Stimulated activated CD4-positive, alpha-beta T cell treated with anti-CD3 and anti-CD28 coated beads, Interleukin-1b, Interleukin-23, amount 100 ng/mL, for 24 hours (primary cell): ENCODE measurements at places on chromosomes 1 and 21.

DNA sequence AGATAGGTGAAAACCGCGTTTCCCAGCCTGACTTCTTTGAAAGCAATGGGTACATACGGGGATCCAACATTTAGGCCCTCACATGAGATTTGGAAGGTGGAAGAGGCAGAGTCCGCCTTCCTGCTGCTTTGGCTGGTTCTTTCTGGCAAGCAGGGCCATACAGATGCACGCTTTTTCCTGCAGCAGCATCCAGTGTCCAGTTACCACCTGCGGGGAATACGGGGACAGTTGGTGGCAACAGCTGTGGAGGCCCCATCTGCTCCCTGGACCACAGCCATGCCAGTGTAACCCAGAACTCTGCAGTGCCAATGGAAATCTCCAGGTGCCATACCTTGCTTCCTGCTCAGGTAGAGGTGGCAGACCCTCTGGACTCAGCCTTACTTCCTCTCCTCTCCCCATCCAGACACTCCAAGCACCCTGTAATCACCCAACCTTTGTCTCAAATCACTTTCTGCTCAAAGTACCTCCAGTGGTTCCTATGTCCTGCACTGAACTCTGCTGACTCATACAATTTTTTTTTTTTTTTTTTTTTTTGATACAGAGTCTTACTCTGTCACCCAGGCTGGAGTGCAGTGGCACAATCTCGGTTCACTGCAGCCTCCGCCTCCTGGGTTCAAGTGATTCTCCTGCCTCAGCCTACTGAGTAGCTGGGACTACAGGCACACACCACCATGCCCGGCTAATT lies 68.3 kb downstream of the SLC16A1 start:
- DNase-seq: no peak

DNA sequence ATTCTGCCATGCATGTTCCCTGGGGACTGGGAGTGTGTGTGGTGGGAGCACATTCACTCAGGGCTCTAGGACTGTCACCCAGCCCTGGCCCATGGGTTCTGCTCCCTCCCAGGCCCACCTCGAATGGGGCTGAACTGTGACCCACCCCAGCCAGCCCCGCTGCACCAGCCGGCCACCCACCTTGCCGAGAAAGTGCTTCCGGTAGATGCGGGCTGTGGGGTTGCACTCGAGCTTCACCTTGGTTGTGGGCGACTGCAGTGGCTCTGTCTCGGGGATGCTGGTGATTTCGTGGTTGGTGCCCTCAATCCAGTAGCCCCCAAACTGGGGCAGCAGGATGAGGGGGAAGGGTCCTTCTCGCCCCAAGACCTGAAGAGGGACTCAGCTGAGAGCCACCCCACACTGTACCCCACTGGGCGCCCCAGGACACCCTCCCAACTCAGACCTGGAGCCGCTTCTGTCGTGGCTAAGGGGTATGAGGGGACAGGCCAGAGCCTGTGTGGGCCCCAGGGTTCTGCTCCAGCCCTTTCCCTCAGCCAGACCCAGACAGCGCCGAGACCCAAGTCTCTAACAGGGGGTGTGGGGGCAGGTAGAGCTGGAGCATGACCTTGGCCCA lies 51.9 kb downstream of the RAP1GAP start:
- DNase-seq: no peak

GRCh38 chr1:90821788-90822359 lies 104.8 kb upstream of the BARHL2 start:
- DNase-seq: no peak

GRCh38 chr1:55396381-55396891 lies 181.3 kb upstream of the USP24 start:
- no peak for DNase-seq

DNA sequence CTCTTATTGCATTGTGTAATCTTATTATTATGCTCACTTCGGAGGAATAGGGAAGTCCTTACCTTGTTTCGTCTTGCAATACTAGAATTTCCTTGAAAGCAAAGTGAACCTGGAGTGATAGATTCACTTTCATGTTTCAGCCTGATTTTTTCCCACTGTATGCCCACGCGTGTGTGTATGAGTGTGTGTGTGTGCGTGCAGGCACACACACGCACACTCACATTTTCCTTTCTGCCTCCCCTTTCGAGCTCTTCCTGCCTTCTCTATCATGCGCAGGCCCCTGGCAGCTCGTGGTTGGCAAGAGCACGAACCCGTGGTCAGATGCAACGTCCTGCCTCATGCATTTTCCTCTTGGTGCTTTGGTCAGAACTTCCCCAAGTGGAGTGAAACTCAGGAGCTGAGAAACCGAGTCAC lies at the start of gene GCSAML:
TSS of gene GCSAML (plus strand) at position 366 of the 414 bp plus-strand sequence. CDS start 58 bp downstream, outside the sequence.
- no peak for DNase-seq

DNA sequence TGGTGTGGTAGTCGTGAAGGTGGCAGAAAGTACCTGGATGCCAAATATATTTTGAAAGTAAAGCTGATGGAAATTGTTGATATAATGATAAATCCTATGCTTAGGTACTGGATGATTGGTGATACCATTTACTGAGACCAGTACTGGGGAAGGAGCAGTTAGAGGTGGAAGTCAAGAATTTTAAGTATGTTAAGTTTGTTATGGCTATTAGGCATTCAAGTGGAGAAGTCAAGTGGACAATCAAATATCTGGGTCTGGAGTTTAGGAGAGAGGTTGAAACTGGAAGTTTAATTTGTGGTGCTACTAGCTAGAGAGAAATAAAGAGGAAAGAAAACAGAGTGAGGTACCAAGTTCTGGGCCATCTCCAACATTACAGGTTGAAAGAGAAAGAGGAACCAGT lies 89.1 kb downstream of the ATF6 start:
- DNase-seq: no peak

GRCh38 chr1:101247404-101248287 lies 10.8 kb downstream of the S1PR1 start:
- no peak for DNase-seq

- DNase-seq: no peak
Measured at GRCh38 chr1:100229681-100230443, 19.8 kb downstream of the DBT start.

DNA sequence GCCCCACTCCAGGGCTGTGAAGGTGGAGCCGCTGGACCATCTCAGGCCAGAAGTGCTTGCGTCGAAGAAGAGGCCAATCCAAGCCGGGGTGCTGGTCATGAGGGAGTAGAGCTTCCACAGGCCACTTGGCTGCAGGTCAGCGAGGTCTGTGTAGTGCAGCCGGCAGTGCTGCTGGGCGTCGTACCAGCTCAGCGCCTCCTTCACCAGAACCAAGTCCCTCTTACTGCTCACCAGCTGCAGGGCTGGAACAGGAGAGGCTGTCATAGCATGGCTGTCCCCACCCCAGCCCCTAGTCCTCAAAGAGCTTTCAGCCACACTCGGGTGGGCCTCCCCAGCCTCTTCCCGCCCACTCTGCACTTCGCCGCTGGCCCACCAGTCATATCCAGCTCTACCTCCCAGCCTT lies 2.2 kb downstream of the CLEC20A start:
- DNase-seq: no peak

GRCh38 chr1:50358962-50359361 lies 64.3 kb downstream of the DMRTA2 start:
- no peak for DNase-seq

DNA sequence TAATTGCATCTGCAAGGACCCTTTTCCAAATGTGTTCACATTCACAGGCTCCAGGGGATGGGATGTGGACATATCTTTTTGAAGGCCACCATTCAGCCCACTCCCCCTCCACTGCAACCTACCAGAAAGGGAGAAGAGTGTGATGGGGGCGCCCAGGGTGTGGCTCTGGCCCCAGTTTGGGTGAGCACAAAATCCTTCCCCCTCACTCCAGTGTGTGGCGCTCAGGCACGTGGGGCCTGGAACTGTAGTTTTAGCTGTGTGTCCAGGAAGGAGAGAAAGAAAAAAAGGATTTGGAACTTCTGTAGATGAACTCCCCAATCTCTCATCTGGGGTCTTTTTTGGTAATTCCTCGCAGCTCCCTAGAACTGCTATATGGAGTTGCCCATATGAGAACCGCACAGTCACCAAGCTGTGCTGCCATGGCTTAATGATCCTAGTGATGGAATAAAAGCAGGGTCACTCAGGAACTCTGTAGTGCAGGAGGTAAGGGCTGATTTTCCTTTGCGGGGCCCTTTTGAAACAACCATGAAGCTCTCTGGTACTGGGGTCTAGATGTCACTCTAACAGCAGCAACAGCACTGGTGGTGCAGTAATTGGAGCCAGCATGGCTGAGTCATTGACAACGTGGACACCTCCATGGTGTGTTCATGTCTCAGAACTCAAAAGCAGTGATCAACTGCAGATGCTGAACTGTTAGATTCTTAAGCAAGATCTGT lies 17.0 kb downstream of the AGT start:
- DNase-seq: no peak

- DNase-seq: no peak
Measured at GRCh38 chr1:60746278-60746791, 336.0 kb upstream of the NFIA start.

DNA sequence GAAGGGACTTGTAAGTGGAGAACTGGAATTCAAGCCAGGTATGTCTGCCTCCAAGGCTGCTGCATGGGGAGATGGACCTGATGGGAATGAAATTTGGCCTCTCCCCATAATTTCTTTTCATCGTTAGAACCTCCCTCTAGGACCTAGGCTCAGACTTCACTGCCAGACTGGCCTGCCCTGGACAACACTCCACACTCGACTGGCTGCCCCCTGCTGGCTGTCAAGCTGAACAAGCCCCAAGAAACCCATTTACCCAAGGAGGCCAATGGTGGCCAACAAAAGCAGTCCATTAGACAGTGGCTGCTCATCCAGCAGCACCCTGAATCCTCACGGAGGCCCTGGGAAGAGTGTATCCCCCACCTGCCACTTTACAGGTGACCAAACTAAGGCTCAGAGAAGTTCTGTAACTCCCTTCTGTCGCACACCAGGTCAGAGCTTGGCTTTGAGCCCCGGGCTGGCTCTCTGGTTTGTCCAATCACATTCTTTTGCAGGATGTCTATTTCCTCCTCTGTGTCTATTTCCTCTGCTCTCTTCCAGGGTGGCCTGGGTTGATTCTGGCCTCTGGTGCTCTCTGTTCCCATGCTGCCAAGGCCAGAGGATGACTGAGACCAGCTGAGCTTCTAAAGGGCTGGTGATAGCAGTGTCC lies 3.8 kb downstream of the RNF186 start:
- DNase-seq: peak; percentile 22

DNA sequence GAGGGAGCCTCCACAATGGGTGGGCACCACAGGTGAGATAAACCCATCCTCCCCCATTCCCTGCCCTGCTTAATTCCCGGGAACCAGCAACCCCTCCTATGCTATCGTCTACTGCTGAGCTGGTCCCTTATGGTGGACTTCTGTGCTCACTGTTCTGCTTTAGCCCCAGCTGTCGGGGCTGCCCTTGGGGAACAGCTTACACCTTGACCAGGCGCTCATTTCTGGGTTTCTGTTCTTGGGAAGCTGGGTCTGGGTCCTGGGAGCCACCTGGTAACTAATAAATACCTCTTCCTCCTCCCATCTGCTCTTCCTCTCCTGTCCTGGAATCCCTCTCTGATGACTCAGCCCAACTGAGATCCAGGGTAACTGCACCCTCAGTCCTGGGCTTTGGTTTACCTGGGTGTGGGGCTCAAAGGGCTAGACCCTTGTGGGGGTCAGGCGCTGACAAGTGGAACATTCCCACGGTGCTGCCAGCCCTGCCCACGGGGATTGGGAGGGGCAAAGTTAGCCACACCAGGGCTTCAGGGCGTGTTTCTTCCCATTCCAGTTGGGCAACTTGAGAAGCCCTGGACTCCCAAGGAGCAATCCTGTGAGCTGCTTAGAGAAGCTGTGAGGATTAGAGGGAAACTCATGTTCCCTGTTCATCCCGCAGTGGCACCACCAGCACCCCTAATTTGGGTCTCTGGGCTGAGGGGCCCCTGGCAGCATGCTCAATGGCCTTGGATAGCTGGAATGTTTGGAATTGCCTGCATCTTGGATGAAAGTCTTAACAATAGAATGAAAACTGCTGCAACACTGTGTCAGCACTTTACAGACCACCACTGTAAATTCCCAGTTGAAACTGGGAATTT lies 1.6 kb downstream of the PCAT6 start:
- no peak for DNase-seq

DNA sequence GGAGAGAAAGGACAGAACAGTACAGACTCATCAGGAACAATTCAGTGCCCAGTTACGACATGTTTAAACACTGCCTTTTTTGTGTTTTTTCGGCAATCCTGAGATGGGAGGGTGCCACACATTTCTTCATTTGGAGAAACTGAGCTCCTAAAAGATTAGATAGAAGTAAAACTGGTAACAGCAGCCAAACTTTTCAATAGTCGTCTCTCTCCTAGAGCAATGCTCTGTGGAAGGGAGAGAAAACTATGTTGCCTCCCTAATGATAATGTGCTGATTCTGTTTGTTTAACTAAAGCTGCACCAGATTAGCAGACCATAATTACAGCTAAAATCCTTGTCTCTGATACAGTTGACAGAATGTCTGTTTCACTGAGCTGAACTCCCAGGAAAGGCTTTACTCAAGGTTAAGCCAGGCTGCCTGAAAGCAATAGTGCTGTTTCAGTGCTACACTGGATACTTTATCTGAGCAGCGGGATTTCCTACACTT lies 76.2 kb upstream of the CXADR start:
- no peak for DNase-seq

DNA sequence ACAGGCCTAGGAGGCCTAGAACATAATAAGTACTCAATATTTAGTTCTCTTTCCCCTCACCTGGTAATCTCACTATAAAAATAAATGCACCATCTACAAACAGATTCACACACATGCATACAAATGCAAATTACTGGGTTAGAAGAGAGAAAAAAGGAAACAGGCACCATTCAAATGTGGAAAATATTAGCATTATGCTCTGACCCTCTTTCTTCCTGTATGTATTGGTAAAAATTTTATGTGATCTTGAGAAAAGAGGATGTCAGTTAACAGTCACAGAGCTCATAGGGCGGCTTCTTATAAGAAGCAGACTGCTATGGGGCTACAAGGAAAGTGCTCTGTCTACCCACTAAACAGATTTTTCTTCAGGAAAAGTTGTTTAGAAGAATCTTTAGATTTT lies 565.4 kb downstream of the LMO4 start:
- DNase-seq: no peak

- no peak for DNase-seq
Measured at GRCh38 chr1:151621351-151621750, 9.5 kb downstream of the SNX27 start.

- no peak for DNase-seq
Measured at GRCh38 chr1:109579491-109579890, 31.1 kb downstream of the GNAI3 start.

- DNase-seq: no peak
Measured at GRCh38 chr21:35810431-35810970, 249.8 kb downstream of the SETD4 start.

- DNase-seq: no peak
Measured at GRCh38 chr1:32051706-32052105, 21.0 kb upstream of the TMEM39B start.

DNA sequence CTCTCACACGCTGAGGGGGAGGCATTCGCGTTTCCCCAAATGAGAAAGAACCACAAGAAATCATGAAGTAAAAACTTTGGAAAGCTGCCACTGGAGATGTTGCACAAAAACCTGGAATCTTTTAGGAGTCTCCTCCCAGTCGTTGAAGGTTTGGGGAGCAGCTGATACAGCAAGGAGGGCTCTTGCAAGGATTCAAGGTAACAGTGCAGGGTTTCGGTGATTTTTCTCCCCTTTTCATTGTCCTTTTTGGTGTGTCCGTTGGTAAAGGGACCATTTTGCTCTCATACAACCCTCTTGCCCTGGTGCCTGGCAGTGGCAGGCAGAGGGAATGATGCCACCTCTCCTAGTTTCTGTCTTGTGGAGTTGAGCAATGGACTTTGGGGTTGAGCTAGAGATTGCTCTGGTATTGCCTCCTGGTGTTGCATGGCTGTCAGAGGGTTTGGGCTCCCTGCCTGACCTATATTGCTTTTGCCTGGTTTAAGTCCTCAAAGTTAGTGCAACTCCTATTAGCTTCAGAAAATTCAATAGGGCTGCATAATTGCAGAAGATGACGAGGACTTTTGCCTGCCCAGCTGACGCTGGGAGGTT lies 872 bp downstream of the BRINP2 start:
- no peak for DNase-seq

GRCh38 chr1:167627615-167627864 lies 2.5 kb upstream of the RCSD1 start:
- DNase-seq: no peak
